CD4-positive, alpha-beta memory T cell (primary cell): ENCODE measurements at places on chromosomes 6 and 20.

- DNase-seq = no peak
Observed at GRCh38 chr6:106693418-106693817, 64.0 kb downstream of the QRSL1 start.

DNA sequence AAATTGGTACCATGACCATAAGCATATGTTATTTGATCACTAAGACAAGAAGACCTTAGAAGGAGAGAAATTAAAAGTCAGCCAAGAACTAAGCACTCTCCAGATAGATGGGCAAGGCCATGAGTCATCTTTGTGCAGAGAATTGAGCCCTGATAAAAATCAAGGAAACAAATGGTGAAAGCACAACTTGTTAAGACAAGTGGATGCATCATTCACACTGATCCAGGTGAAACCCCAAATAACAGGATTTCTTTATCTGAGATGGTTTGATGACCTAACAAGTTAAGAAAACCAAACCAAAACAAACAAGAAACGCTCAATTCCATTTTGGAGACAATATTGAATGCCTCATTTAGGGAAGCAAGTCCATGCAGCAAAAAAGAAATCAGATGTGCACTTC, 121.6 kb downstream of the ADAT2 start:
- no peak for DNase-seq

- DNase-seq = no peak
Observed at GRCh38 chr6:150307520-150307919, 61.3 kb upstream of the IYD start.

DNA sequence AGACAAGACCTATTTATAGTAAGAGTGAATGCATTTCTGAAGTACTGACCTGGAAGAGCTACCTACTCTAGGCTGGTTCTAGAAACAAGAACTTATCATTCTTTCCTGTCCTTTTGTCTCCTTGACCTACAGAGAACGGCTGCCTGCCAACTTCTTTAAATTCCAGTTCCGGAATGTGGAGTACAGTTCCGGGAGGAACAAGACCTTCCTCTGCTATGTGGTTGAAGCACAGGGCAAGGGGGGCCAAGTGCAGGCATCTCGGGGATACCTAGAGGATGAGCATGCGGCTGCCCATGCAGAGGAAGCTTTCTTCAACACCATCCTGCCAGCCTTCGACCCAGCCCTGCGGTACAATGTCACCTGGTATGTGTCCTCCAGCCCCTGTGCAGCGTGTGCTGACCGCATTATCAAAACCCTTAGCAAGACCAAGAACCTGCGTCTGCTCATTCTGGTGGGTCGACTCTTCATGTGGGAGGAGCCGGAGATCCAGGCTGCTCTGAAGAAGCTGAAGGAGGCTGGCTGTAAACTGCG, 8.3 kb downstream of the APOBEC2 start:
- DNase-seq = no peak

- no peak for DNase-seq
Observed at GRCh38 chr20:19019734-19020364, 192.6 kb upstream of the SLC24A3 start.

DNA sequence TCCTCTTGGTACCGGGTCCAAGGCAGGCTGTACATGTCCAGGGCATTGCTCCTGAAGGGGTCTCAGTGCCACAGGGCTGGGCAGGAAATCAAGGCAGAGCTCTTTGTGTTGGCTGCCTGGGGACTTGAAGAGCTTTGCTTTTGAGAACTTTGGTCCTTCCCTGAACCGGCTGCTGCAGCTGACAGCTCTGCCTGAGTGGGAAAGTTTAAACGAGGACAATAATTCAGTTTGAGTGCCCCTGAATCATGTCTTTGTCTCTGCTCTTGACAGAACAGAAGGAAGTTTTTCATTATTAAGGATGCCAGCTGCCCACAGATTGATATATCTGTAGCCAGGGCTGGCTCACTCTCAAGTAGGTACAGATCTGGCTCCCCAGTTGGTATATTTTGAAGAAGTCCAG, 56.1 kb downstream of the ANKRD6 start:
- no peak for DNase-seq

DNA sequence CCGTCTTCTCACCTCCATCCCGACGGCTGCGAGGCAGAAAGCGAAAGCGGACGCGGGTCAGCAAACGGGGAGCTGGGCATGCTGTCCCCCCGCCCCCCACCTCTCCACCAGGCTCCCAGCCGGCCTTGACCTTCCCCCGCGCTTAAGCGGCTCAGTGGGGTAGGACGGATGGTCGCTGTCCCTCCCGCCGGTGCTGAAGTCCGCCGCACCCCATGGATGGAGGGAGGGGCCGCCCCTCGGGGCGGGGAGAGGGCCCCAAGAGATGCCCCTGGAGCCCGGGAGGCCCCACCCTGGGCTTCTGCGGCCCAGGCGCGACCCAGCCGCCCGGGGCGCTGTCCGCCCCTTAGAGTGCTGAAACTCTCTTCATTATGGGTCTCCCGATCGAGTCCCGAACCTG, at the start of gene KCNB1:
Gene KCNB1 (minus strand): TSS at position 48 of the 397 bp plus-strand sequence. CDS start 188 bp downstream, outside the sequence.
- peak; percentile 38 for DNase-seq

DNA sequence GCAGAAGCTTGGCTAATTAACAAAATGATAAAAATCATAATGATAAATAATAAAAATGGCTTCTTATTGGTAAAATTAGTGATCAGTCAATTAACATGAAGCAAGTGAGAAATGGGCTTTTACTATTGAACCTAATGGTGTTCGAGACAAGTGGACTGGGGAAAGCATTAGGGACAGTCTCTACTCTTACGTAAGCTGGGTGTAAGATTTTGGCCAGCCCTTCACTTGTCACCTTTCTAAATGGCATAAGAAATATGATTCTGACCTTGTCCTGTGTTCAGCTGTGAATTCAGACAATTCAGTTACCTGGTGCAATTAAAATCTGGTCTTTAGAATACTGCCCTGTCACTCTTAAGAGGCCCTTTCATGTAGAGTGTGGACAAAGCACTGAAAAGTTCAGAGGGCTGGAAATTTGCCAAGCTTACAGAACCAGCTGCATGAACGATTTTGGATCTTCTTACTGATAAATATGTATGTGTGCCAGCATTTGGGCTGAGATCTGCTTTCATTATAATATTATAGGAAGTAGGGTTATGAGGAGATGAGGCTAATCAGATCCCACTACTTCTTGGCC, 115.9 kb downstream of the QRSL1 start:
- no peak for DNase-seq

DNA sequence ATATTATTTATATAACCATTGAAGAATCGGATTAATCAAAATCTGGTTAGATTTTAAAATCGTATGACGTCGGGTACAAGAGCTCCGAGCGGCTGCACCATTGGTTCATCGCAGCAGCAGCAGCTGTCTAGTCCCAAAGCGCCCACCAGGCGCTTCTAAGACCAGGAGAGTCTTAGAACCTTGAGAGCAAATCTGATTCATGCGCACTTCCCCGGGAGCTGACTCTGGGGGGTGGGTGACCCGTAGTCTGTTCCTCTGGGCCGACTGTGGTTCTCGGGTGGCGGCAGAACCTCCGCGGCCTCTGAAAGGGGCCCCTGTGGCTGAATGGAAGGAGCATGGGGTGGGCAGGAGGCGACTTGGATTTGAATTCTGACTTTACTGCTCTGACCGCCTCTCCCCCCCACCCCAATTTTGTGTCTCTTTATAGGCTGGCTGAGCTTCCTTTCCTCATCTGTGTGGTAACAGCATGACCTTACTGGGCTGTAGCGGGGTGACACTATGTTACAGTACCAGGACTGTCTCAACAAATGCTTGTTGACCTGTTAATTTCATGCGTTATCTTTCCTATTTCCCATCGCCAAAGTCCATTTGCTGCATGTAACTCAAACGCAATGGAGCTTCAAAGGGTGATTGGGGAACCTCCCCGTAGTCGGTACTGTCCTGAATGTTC, 119.7 kb downstream of the RTN4IP1 start:
- no peak for DNase-seq

- DNase-seq = no peak
Observed at GRCh38 chr6:169473663-169474062, 220.0 kb upstream of the THBS2 start.

GRCh38 chr20:62268228-62268900, 30.0 kb downstream of the OSBPL2 start:
- no peak for DNase-seq

- DNase-seq = no peak
Observed at GRCh38 chr20:20334489-20334888, 33.4 kb upstream of the INSM1 start.

DNA sequence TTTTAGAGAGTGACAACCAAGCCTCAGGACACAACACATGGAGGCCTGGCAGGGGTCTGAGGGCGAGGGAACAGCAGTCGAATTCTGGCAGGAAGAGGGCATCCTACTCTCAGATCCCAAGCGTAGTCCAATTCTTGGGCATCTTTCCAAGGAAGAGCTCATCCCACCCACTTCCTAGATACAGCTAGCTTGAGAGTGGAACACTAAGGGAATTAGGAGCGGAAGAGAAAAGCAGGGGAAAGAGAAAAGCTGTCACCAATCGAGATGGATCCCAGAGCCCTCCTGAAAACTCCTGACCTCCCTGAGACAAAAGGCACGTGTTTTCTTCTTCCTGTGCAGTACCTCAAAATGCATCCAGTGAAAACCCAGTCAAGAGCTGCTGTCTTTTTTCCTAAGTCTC, 67.1 kb downstream of the GFOD1 start:
- no peak for DNase-seq

DNA sequence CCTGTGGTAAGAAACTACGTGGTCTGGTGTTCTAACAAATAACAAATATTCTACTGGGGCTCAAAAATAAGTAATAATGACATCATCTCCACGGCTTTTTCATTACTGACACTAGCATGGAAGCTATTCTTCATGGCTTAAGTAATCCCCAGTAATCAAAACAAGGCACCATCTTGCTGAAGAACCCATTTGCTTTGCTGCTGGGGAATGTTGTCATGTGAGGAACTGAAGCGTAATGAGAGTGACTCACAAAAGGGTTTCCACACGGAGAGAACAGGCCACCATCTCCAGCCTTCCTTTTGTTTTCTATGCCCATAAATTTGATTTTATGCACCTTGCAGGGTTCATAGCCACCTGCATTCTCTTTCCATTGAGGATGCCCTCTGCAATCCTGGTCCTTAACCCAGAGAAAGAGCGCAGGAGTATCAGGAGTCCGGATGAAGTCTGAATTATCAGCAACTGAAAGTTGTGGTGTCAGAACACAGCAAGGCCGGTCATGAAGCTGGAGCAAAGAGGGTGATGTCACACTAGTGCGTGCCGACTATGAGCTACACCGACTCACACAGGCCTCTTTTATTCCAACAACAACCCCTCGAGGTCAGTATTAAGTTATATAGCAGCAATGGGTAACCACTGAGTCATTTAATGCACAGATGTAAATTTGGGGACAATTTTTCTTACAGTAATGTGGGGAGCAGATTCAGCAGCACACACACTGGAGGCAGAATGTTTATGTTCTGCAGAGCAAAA, 173.7 kb upstream of the SSTR4 start:
- DNase-seq = no peak

DNA sequence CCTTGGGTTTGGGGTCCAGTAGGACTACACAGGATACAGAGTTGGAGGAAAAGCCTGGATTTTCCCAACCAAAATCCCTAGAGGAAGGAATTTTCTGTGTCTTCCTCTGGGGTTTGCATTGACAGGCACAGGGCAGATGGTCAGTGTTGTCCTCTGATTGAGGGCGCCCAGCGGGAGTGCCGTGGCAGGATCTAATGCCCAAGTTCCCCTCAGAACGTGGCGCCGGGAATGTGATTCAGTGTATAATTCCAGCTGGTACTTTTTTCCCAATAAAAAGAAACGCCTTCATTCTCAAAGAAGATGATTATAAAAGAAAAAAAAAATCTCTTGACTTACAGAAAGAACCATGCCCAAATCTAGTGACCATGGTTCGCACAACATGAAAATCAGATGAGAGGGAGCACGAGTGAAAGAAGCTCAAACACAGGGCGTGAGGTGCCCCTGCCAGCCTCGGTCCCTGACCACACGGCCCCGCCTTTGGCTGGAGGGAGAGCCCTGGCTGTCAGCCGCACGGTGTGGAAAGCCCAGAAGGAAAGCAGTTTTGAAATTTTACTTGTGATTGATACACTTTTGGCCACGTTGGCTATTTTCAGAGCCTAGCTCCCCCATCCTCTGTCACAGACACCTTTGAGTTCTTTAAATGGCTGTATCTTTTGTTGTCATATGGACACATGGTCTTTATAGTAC, 31.6 kb downstream of the VEGFA start:
- no peak for DNase-seq

- peak; percentile 79 for DNase-seq
Observed at GRCh38 chr20:50190251-50191064, at the start of gene CEBPB. CEBPB (plus strand) TSS chr20:50190830; CDS start chr20:50191034, 204 bp downstream.

DNA sequence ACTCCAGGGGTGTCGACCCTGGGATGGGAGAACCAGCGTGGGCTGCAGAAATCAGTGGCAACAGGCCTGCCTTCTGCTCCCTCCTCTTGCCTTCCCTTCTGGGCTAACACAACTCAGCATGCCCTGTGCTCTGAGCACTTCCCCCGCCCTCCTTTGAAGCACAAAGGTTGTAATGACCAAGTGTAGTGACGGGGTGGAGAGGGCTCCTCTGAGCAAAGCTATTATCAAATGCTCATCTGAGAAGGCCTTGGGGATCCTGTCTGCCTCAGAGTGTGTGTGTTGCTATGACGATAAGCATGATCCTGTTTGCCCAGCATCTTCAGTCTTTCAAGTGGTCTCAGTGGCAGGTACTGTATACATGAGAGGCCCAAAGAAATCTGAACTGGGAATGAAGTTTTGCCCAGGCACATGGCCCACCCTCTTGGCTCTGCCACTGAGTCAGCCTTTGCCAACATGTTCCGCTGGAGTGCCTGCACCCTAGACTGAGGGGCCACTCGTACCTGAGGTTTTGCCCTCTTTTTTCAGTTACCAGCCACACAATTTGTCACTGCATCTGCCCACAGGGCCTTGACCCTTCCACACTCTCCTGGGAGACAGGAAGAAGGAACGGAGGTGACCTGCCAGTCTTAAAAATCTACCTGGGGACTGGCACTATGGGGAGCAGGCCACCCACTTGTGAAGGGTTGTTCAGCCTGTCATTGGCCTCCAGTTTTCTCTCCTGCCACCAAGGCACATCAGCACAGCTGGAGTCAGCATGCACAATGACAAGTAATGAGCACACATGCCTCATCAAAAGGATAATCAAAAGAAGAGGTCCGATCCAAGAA, 74.5 kb downstream of the GFOD1 start:
- DNase-seq = no peak

GRCh38 chr20:63056236-63057170, 49.7 kb upstream of the BHLHE23 start:
- DNase-seq = peak; percentile 47

- no peak for DNase-seq
Observed at GRCh38 chr6:168183613-168183970, 104.6 kb upstream of the FRMD1 start.
